Caki2 (cell line): ENCODE measurements at places on chromosomes 4 and X. TPM values are rescaled to one million over a fixed set of nuclear protein-coding genes. Genes with fewer than 3 reads are reported as not detected.

L1CAM gene
- total RNA-seq = 37.1 and 49.7 TPM in 2 replicates

BCAP31 gene
- 307 TPM in 2 replicates for total RNA-seq

ZGRF1 gene
- 3.6 and 5.4 TPM in 2 replicates for total RNA-seq

ERVMER34-1 gene
- total RNA-seq = not detected in 2 replicates

LGI2 gene
- not detected in 2 replicates for total RNA-seq

GPAT3 gene
- total RNA-seq = 12.5 and 13.4 TPM in 2 replicates

ZAR1 gene
- total RNA-seq = not detected in 2 replicates

TACR3 gene
- total RNA-seq = not detected in 2 replicates

DNA sequence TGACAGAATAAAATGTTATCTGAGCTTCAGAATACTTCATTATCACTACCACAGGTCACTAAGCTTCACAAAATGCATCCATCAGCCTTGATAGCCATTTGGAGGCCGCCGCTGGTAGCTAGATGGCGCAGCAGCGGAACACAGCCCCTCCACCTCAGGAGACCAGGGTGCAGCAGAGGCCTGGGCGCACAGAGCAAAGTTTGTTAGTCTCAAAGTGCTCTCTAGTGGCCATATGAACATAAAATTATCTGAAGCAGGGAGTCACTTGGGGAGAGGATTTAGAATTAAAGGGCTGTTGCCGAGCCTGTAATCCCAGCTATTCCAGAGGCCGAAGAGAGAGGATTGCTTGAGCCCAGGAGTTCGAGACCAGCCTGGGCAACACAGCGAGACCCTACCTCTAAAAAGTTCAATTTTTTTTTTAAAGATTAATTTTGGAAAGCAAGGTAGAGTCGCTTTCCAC, 8.1 kb upstream of the DCTD start:
- peak; percentile 82 for DNase-seq

DNA sequence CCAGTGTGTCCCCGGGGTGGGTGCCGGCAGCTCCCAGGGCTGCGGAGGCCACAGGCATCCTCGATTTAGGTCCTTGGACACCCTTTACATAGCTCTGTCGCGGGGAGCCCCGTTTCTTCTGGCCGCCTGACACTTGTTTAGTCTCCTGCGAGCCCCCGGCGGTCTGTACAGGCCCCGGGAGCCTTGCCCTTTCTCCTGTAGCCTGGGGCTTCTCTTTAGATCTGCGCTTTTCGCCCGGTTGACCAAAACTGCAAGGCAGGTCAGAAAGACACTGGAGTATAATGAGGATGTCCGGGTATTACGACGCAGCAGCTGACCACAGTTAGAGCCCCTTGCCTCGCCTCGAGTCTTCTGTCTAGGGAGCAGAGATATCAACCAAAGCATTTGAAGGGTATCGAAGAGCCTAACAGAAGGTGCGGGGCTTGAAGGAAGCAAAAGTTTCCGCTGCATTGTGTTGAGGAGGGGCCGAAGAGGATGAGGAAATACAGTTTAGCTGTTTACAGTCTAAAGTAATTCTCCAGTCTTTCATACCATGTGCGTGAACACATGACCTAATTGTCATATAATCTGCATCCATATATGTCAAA, 479 bp downstream of the BRCC3 start:
- DNase-seq = no peak

DNA sequence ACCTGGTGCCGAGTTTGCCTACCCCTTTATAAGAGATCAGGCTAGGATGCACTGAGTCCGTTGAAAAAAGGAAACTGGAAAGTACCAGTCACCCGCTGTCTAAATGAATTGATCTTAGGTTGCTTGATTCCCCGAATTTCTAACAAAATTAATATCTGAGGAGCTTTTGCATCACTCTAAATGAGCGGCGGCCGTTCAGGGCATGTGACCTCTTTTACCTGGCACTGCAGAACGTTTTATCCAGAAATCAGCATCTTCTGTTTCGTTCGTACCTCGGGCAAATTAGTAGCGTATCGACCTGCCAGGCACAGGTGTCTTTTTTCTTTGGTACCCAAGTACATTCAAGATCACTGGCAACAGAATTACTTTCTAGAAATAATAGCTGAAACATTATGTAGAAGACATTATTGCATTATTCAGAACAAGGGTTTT, 876 bp downstream of the KLHL2 start:
- DNase-seq = no peak

GRCh38 chr4:56434599-56435139, 746 bp downstream of the PPAT start:
- DNase-seq = peak; percentile 47

DNA sequence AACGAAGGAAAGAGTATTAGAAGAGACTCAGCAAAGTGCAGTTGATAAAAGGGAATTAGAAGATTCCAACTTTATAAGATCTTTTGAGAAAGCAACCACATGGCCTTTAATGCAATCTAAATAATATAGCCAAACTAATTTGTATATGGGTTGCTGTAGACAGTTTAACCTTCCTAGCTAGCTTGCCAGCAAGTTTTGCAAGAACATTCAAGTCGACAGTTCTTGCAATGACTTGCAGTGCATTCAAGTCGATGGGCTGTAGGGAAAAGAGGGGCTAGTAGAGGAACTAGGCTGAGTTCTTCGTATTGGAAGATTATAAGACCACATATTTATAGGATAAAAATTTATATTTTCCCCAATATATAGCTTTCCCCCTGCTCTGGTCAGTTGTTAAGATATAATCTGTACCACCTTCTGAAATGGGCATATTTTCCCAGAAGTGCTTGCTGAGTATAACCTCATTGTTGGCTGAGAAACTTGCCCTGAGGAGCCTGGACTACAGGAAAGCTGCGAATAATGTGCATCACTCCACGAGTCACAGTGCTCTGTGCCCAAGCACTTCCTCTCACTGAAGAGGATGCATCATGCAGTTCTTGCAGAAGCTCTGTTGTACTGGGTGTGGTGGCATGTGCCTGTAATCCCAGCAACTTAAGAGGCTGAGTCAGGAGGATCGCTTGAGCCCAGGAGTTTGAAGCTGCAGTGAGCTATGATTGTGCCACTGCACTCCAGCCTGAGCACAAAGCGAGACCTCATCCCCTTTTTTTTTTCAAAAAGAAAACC, 56.7 kb downstream of the DOCK11 start:
- peak; percentile 5 for DNase-seq

DNA sequence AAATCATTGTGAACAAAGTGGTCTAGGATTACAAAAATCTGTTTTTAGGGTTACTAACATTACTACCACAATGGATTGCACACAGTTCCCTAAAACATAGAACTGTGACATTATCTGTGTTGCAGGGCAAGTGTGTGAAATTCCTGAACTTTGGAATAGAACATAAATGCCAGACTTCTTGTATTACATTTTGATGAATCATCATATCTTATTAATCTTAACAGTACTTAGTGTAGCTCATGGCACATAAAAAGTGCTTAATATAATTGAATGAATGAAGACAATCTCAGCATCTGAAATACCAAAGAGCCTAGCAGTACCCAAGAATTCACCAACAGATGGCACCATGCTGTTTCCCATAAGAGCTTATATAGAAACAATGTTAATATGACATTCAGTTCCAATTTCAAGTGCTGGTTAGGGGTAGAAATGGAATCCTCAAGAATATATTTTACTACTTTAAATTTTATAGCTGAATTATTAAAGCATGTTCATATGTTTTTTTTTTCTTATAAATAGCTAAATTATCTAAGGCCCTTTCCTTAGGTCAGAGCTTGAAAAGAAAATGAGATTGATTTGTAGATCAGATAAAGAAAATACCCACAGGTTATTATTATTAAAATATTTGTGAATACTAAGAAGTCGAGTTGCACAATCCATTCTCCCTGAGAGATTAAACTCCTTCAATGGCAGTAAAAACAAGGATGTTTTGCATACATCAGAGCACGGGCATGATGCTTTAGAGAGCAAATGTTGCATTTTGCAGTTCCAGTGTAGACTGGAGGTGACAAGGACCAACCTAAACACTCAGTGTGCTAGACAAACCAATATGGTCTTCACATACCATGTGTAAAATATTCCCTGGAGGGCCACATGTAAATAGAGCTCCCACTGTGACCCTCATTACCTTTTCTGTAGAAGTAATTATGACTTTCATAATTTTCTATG, 25.7 kb upstream of the SHISA3 start:
- DNase-seq = peak; percentile 5

DNA sequence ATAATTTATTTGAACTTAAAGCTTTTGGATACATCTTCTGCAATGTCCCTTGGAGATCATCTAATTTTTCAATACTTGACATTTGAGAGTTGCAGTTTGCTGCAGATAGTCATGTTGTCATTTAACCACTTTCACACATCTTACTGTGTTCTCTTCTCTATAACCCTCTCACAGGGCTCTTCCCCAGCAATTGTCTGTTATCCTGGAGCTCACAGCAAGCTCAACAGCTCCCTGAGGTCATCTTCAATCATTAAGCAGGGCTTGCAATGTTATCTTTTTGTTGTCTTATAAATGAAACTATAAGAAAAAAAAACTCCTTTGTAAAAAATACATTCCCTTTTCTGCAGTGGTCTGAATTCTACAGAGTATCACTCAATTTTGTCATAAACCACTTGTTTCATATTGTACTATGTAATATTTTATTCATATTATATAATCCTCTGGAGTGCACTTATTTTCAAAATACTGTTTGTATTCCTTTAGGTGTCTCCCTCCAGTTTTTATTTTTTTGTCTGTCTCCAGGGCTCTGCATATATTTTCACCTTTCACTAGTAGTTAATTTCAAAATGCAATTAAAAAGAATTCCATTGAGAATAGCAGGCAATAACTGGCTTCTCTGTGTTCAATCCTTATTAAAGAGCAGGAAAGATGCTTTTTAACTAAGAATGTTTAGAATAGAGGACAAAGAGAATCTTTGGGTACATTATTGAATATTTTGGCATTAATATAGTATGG, 106.3 kb upstream of the ARSJ start:
- DNase-seq = no peak

DNA sequence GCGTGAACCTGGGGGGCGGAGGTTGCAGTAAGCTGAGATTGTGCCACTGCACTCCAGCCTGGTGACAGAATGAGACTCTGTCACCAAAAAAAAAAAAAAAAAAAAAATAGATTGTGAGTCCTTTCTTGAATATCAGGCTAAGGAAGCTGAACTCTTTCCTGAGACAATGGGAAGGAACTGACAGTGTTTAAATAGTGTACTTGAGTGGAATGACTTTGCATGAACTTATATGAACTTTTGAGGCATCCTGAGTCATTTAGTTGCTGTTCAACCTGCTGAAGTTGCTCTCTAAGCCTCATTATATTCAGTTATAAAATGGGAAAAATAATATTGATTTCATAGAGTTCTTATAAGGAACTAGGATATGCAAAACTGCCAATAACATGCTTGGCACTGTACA, 79.3 kb upstream of the LIMCH1 start:
- DNase-seq = peak; percentile 19

DNA sequence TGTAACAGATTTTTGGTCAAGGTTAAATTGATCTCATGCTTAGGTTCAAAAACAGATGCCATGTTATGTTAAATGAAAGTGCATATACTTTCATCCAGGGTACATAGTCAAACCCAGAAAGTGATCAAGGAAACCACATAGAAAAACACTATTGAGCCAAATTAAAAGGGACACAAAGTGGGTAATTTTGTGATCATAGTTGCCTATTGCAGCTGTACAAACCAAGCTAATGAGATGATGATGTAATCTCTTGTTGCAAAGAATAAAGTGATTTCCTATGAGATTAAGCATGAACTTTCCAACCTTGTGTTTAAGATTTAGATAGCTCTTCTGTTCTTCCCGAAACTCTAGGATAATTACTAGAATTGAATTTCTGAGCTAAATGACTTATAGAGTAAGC, 20.2 kb upstream of the LIMCH1 start:
- no peak for DNase-seq

DNA sequence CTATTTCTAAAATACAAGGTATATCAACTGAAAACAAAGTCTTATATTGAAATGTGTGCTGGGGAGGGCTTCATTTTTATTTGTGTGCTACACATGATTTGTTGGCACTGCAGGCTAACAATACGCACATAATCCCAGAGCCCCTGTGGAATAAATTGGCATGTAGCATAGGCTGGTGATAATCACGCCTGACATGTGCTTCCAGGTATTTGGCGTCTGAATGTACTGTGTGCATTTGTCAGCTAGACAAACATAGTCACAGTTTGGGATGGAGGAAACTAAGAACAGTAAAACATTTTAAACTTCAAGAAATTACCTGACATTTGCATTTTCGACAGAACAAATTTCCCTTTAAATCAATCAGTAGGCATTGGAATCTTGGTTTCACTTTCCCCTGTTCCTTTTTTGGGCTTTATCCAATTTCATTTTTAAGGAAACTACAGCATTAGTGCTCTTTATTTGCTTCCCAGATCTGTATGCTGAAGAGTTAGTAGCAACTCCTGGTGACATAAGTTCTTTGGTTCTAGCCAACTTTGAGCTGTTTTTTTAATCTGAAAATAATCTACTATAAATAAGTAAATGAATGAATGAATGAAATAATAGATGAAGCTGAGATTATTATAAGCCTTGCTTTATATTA, 472.3 kb downstream of the PDHA2 start:
- DNase-seq = no peak

DNA sequence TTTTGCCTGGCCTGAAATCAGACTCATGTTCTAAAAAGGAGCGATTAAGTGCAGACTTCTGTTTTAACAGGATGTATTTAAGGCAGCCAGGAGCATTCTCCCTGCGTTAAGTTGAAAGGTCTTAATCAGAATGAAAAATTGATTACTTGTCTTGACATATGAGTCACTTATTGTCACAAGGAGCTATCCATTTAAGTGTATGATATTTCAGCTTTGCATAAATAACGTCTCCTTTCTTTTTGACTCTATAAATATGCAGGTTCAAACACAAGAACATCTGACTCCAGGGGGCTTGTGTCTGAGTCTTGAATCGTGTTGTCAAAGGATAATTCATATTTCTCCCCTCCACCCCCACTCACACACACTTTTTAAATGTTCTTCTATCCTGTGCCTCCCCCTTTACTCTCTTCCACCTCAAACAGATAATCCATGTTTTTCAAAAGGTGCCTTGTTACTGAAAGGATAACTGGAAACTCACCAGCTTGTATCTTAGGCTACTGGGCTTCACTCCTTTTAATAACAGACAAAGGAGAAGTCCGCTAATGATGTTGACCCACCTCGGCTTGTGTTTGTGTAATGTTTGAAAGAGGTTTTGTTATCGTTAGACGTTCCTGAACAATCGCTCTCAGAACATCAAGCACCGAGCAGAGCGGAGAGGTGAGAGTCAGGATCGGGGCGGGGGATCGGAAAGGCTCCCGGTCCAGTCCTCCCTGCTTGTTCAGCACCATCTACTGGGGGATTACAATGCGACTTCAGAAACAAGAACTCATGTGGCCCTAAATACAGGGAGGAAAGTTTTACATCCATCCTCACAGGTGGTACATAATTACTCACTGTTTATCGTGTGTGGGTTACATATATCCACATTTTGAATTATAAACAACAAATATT, 107.5 kb upstream of the RPL34 start:
- no peak for DNase-seq

DNA sequence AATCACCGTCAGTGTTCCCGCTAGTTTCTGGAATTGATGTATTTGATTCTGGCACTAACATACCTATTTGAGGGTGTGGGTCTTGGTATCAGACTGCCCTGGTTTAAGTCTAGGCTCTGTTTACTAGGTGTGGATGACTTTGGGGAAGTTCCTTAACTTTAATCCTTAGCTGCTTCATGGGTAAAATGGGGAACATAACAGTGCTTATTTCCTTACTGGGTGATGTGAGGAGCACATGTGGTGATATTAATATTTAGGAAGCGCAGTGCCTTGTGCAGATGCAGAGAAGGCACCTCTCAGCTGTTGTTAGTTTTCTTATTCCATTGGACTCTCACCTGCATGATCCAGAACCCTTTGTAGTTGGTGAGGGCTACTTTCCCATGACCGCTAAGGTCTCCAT, 17.1 kb downstream of the RNF4 start:
- DNase-seq = no peak
